ENCODE measurements at places on chromosomes 1 and 21.

DNA sequence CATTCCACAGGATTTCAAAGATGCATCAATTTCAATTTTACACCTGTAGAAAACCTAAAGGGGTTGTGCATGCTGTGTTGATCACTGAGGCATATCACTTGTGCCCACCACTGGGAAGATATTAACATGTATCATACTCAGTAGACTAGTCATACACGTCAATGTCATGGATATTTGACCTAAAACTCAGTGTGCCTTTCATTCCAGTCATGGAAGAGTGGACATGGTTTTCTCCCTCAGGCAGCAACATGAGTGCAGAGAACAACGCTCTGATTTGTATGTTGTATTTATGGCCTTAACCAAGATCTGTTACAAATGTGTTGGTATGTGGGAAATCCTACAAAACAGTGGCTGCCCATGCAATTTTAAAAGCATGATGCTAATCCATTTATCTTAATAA is 6.1 kb upstream of the C1orf53 start:
- no peak for DNase-seq

- DNase-seq: no peak
Measured at GRCh38 chr1:27884006-27884954, 11.9 kb downstream of the THEMIS2 start.

DNA sequence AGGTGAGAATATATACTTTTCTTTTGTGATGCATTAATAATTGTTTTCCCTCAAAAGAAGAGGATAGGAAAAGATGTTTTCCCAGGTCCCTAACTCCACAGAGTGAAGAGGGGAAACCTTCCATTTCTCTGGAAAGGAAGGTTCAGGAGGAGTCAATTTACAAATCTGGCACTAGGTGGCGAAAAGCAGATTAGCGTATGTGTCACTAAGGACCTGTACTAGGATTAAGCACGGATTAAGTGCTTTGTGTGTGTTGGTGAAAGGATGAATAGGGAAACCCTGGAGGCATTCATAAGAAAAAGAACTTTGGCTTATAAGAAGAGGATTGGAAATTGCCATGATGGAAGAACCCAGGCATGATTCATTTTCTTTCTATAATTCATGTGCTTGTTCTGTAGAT is 410.1 kb upstream of the PLXNA2 start:
- DNase-seq: peak; percentile 27

- DNase-seq: no peak
Measured at GRCh38 chr1:234373959-234374254, 651 bp downstream of the COA6 start.

- DNase-seq: no peak
Measured at GRCh38 chr21:28212061-28212460, 780.6 kb downstream of the LTN1 start.

DNA sequence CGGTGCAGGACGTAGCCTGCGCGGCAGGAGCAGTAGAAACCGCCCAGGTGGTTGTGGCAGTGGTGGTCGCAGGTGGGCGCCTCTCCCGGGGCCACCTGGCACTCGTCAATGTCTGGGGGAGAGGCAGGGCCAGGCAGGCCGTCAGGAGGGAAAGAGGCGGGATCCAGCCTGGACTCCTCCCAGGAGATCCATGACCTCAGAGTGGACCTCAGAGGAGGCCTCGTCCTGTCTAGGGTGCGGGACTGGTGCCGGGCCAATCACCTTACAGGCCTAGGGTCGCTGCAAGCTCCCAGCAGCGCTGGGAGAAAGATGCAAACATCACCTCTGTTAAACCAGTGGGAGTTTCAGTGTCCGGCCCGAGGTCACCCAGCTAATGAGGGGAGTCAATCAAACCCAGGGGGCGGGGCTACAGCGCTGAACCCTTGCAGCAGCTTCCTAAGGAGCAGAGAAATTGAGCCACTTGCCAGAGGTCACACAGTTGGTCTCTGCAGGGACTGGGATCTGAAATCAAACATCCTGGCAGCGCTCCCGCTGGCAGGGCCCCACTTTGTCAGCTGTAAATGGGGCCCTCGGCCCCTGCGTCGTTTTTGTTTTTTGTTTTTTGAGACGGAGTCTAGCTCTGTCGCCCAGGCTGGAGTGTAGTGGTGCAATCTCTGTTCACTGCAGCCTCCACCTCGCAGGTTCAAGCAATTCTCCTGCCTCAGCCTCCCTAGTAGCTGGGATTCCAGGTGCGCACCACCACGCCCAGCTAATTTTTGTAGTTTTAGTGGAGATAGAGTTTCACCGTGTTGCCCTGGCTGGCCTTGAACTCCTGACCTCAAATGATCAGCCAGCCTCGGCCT is 1.4 kb downstream of the MASP2 start:
- no peak for DNase-seq

DNA sequence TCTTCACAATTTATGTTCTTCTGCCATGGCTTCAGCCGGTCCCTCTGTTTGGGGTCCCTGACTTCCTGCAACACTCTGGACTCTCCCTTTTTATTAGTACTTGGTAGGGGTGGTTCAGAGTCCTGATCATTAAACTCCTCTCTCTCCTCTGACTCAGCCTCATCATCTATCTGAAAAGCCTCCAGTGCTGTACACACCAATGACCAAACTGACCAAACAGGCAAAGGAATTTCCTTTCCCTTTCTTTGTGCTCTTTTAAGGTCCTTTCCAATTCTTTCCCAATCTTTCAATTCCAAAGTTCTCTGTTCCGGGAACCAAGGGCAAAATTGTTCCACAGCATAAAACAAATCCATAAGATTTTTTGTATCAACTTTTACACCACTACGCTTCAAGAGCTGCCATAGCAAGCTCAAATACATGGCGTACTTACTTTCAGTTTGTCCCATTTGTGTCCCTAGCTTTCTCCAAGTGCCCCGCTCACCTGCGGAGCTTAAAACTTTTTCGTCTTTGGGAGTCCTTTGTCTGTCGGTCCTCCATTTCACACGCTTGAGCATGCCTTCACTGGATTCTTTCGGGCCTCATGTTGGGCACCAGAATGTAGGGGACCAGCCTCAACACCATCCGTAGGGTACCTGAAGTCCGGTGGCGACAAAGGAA is 9.6 kb downstream of the DAP3 start:
- peak; percentile 38 for DNase-seq

GRCh38 chr1:12142891-12143630 is 23.7 kb upstream of the TNFRSF1B start:
- DNase-seq: no peak

DNA sequence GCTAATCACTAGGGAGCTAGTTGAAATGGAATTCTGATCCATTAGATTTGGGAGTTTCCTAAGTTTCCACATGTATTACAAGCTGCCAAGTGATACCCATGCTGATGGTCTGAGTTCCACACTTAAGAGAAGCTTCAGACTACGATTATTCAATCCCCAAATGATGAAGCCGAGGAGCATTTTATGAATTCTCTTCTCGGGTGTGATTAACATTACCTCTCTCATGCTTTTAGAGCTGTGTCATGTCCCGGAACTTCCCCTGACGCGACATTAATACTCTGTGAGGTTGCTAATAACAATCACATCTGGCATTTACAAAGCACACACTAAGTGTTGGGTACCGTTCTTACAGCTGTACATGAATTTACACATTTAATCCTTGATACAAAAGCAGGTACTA is 63.0 kb downstream of the KCNJ15 start:
- no peak for DNase-seq

GRCh38 chr1:243253211-243253925 is 1.7 kb downstream of the CEP170 start:
- peak; percentile 45 for DNase-seq

- no peak for DNase-seq
Measured at GRCh38 chr21:40255518-40256444, 388.5 kb downstream of the PCP4 start.

DNA sequence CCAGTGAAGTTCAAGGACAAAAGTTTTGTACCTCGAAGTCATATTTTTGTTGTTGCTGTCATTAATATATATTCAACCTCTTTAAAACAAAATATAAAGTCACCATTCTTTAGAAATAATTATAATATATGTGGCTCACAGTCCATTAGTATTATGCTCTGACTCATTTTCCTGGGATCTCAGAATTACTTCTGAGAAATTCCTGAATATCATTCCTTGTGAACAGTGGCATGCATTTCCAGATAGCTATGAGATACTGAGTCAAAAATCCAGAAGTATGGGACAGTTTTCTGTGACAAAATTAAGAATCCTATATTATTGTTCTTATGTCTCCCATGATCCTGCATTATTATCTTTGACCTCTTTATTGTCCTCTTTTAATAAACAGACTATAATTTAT is 13.8 kb upstream of the RGS21 start:
- peak; percentile 29 for DNase-seq

- DNase-seq: no peak
Measured at GRCh38 chr1:169731446-169731845, 2.4 kb downstream of the SELE start.

GRCh38 chr1:53447413-53447812 is 11.8 kb upstream of the DMRTB1 start:
- DNase-seq: no peak

DNA sequence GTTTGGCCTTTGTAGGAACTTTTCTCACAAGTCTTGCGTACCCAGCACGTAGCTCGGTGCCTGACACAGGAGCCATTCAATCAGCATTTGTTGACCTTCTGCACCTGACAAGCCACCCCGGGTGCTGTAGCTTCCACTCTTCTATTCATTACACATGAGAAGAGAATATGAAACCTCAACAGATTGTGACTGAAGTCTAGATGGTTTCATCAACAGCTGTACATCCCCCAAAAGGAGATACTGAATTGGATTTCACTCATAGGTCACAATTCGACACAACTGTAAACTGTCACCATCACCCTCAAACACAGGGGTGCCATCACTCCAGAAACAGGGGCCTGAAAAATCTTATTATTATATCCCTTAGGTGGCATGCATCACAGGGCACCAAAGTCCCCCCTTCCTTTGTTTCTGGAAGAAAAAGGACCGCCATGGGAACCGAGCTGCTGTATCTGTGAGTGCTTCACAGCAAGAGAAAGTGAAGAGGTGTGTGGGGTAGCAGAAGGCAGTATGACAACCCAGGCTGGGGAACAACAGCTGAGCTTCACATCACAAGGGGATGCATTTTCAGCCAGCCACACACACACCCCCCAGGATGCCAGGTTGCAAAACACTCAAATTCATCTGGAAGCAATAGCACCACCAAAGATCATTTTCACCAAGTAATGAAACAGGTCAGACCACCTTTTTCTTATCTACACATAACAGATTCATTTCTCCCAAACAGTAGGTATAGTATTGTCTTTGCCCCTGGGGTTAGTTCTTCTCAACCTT is 225.7 kb downstream of the TOMM20 start:
- no peak for DNase-seq

DNA sequence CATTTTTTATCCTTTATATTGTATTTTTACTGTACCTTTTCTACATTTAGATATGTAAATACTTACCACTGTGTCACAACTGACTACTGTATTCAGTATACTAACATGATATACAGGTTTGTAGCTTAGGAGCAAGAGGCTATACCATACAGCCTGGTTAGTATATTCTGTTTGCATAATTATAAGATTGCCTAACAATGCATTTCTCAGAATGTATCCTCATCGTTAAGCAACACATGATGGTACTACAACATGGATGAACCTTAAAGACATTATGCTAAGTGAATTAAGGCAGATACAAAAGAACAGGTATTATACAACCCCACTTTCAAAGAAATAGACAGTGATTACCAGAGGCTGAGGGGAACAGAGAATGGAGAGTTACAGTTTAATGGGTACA is 62.7 kb downstream of the RUSC1 start:
- DNase-seq: no peak

DNA sequence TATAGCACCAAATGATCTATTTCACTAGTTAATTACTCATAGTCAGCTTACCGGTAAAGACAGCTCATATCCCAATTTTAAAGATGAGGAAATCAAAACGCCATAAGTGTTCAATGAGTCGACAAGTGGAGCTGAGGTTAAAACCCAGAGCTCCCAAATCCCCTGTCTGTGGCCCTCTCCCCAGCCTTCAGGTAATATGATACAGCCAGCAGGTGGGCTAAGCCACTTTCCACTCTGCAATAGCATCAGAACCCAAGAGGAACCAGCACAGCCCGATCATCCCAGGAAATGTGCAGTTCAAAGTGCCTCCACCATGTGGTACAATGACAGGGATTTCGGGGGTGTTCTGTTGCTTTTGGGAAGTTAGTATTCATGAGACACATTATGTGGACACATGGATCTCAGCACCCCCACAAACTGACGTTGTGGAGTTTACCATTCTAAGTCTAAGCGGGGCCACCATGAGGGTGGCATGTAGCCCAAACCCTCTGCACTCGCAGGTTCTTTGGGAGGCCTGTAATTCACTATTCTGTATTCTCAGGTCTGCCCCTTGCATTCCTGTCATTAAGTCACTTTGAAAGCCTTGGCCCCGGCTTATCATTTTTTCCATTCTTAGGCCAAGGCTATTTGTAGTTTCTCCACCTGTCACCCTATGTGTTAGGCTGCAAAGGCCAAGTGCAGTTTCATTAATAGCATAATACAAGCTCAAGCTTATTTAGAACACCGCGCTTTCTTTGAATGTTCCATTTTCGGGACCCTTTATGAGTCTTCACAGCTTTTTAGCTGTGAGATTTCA is 26.3 kb upstream of the ACTN2 start:
- DNase-seq: no peak

DNA sequence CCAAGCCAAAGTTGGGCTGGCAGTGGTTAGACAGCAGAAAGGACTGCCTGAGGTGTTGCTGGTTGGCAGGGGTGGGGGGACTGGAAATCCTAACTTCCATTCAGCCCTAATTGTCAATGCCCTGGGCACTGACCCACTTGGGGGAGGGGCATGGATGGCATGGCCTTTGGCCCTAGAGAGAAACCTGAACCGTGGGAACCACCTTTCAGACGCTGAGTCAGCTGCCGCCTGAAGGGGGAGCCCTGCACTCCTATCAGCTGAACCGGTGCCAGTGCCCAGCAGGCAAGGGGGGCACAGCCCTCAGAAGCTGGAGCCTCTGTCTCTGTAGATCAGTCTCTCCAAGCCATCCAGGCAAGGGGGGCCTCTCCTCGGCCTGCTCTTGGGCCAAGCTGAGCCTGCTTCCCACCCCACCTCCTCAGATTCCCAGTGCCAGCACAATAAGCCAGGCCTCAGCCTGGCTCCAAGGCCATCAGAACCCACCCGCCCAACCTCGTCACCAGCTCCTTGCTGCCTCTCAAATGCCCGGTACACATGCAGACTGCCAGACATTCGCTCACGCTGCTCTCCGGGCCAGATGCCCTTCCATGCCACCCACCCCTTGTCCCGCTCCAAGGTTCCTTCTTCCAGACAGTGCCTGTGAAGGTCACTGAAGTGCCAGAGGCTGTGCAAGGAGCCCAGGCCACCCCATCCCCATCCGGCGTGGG is 11.6 kb downstream of the TINAGL1 start:
- DNase-seq: peak; percentile 72

GRCh38 chr1:156245451-156246232 is 2.2 kb downstream of the PAQR6 start:
- peak; percentile 50 for DNase-seq

GRCh38 chr1:183110326-183110880 is 75.7 kb upstream of the LAMC2 start:
- no peak for DNase-seq

Data from adipocyte (in vitro differentiated cells).